ENCODE measurements at places on chromosomes 3 and 15. TPM values are rescaled to one million over a fixed set of nuclear protein-coding genes. Genes with fewer than 3 reads are reported as not detected.

GRCh38 chr3:73432023-73432705, 192.6 kb downstream of the PDZRN3 start:
- DNase-seq: no peak

DNA sequence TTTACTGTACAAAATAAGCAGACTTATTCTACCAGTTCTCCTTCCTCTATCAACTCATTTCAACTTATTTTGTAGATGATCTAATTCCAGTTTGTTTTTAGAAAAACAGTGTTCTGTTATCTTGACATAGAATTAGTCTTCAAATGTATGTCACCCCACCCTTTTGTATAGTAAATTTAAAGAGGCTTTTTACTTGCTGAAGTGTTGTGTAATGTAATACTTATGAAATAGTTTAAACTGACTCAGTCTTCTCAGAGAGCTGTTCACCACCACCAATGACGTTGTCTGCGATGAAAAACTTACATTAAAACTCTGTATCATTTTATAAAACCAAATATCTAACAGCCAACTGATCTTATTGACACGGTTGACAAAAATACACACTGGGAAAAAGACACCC, 82.9 kb downstream of the RAP2B start:
- no peak for DNase-seq

The IQCF5 gene
- not detected for total RNA-seq

DNA sequence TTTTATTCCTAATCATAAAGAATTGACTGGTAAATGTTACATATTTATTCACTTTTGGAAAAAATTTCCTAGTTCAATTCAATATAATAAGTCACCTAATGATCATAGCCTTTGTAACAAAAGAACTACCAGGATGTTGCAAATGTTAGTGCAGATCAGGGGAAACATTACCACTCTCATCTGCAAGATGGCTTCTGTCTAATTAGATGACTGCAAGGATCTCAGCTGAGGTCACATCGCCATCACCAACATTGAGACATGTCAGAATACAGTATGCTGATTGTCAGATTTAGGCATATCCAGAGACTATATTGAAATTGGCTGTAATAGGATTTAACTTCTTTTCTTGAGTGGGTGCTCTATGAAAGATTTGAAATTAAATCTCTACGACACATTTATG, 431.4 kb upstream of the AGTR1 start:
- no peak for DNase-seq

The RAD18 gene
- 27.8 TPM for total RNA-seq

The IQCH gene
- total RNA-seq: 1.9 TPM

The ARHGEF3 gene
- 4.4 TPM for total RNA-seq

- DNase-seq: peak; percentile 63
Observed at GRCh38 chr15:60299452-60300047, 98.2 kb downstream of the ANXA2 start.

DNA sequence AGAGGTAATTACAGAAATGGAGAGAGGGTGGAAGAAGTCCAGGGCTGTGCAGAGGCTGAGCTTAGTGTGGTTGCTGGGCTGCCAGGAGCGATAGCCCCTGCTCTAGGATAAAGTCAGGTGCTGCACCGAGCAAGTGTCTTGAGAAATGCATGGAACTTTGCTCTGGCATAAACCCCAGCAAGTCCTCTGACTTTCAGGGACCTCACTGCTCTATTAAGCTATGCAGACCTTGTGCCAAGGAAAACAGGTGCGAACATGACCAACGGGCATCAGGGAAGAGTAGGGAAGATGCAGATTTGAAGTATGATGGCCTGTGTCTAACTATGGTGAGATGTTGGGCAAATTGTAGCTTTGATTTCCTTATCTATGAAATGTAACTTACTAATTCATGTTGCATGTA, 416.8 kb downstream of the NR2F2 start:
- DNase-seq: no peak

The C2CD4A gene
- total RNA-seq: not detected

GRCh38 chr3:36317915-36318314, 62.4 kb upstream of the STAC start:
- DNase-seq: no peak

GRCh38 chr3:55282994-55283393, 204.1 kb downstream of the WNT5A start:
- peak; percentile 47 for DNase-seq

The PPP1R14D gene
- total RNA-seq: not detected

The BNC1 gene
- not detected for total RNA-seq

DNA sequence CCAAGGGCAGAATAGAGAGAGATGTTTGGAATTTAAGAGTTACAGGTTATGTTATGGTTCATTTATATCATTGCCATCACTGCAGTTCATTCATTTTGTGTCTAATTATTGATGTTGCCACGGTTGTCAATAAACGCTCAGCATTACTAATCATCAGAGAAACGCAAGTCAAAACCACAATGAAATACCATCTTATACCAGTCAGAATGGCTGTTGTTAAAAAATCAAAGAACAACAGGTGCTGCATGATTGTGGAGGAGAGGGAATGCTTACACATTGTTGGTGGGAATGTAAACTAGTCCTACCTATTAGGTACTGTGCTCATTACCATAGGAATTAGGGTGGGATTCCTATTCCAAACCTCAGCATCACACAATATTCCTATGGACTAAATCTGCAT, 350.5 kb downstream of the TIGIT start:
- DNase-seq: no peak
